PC-3 (cell line): ENCODE measurements at places on chromosomes 16 and 17.

DNA sequence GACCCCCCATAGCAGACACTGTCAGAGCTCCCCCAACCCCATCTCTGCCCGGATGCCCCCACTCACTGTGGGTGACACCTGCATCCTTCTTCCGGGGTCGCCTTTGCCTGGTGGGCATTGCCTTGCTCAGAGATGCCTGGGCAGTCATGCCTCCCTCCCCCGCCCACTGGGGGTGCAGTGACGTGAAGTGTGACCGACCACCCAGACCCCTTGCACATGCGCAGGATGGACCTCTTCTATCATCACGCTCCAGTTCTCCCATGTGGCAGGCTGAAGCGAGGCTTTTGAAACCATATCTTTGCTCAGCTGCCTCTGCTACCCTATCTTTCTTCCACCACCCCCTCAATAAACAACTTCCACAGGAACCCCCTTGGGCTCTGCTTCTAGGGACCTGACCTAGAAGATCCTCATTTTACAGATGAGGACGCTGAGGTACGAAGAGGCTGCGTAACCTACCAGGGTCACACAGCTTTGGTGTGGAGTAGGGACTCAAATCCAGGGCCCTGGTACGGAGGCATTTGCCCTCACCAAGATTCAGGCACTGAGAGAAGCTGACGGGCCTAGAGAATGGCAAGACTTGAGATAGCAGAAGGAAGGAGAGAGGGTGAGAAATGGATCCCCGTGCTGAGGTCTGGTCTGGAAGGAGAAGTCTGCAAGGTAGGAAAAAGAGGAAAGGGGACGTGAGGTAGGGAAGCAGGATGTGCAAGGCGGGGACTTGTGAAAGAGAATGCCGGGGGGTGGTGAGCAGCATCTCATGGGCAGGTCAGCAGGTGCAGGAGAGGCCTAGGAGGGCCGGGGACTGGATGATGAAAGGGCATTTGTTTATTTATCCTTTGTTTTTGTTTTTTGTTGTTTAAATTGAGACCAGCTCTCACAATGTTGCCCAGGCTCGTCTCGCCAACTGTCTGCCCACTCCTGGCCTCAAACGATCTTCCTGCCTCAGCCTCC, 14.4 kb downstream of the NLRC5 start:
- DNase-seq, result no peak

GRCh38 chr16:22250522-22250921, 44.4 kb downstream of the EEF2K start:
- no peak for DNase-seq

DNA sequence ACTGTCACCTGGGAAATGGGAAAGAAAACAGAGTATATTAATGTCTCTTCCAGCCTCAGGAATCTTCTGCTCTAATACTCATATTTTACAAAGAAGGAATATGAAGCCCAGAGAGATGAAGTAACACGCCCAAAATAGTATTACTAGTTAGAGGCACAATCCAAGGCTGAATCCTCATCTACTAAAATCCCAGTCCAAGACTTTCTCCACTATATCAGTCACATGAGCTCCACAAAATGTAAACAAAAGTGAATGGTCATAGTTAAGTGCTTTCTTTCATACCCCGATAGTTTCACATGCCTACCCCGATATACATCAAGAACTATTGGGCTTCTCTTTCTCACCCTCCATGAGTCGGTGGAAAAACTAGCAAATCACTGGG, 965 bp downstream of the INTS2 start:
- no peak for DNase-seq

- no peak for DNase-seq
Measured at GRCh38 chr17:61076621-61077031, 323.0 kb upstream of the TBX2 start.

DNA sequence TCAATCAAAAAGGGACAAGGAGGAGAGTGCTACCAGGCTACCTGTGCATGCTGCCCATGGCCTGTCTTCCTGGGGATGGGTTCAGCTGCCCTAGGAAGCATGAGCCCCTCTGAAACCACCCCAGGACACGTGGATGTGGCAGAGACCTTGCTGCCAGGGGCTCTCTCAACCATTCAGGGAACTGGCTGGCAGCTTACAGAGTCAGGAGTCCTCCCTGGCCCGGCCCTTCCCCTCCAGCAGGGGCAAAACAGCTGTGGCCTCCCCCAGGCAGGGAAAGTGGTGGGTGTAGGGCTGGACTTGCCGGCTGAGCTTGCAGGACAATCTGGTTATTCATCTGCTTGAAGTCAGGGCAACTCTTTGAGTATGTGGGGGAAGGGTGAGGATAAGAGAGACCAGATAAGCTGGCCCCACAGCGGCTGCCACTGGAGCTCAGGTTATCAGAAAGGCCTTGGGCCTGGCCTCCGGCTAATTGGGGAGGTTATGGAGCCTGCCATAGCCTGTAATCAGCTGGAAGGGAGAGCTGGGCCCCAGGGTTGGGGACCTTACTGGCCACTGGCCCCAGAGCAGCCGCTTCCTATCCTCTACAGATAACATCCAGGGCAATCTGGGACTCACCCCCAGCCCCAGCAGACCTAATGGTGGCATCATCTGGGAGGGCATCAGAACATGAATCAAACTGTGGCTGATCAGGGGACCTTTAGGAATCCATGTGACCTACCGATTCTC, 5.6 kb upstream of the TBX2 start:
- no peak for DNase-seq

- DNase-seq, result no peak
Measured at GRCh38 chr16:28839899-28840298, 6.2 kb downstream of the TUFM start.

GRCh38 chr17:6456321-6456720, 12.1 kb downstream of the PIMREG start:
- no peak for DNase-seq

DNA sequence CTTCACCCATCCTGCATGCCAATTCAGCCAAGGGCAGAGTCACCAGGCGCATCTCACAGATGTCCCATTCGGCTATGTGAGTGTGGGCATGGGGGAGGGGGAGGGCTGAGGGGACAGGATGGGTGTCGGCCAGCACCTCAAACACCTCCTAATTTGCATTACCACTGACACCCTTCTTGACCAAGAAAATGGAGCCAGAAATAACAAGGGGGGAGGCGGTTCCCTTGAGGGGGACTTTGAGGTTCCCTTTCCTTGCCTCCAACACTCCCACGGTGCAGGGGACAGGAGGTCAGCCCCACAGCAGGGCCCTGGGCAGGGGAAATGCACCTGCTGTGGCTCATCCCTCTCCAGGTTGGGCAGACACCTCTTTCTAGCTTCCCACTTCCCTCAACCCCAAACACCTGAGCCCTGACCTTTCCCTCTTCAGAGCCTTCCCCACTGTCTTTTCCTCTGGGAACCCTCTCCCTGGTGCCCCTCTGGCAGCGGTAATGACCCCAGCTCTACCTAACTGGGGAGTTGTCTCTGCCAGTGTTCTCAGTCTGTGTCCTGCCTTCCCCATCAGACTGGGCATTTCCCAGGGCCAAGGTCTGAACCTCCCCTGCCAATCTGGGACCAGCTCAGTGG, 18.2 kb upstream of the TBX21 start:
- no peak for DNase-seq

DNA sequence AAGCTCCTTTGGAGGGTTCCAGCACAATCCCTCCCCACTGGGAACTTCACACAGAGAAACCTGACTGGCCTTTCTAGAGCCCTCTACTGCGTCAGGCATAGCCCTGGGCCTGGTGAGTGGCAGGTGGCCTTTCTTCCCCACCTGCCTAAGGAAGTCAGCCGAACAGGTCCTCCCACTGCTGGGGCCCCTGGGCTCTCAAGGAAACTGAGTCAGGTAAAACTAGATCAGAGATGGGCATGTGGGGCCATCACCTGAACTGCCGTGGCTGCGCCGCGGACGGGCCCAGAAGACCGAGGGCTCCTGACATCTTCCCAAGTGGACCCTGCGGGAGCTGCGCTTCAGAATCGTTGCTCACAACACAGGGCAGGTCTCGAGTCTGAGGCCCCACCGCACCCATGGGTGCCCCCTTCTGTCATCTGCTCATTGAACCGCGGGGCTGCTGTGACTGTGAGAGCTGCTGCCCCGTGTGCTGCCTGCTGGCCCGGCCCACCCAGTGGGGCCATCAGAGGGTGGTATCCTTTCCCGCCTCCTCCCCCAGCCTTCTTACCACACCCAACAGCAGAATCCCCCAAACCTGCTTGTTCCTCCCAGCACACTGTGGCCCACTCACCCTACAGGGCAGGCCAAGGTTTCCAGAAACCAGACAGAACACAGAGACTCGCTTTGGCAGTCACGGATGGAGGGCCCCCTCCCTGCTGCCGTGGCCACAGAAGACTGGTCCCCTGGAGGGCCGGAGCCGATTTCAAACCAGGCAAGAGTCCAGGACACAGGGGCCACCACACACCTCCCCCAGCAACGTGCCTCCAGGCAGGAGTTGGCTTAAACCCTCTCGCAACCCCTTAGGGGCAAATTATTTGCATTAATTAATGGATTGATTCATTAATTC, 81.1 kb downstream of the TBC1D16 start:
- DNase-seq, result no peak

- DNase-seq, result peak; percentile 39
Measured at GRCh38 chr17:55053855-55054254, 85.3 kb downstream of the STXBP4 start.

- DNase-seq, result no peak
Measured at GRCh38 chr16:60407606-60408005, 1628.6 kb downstream of the CDH8 start.

DNA sequence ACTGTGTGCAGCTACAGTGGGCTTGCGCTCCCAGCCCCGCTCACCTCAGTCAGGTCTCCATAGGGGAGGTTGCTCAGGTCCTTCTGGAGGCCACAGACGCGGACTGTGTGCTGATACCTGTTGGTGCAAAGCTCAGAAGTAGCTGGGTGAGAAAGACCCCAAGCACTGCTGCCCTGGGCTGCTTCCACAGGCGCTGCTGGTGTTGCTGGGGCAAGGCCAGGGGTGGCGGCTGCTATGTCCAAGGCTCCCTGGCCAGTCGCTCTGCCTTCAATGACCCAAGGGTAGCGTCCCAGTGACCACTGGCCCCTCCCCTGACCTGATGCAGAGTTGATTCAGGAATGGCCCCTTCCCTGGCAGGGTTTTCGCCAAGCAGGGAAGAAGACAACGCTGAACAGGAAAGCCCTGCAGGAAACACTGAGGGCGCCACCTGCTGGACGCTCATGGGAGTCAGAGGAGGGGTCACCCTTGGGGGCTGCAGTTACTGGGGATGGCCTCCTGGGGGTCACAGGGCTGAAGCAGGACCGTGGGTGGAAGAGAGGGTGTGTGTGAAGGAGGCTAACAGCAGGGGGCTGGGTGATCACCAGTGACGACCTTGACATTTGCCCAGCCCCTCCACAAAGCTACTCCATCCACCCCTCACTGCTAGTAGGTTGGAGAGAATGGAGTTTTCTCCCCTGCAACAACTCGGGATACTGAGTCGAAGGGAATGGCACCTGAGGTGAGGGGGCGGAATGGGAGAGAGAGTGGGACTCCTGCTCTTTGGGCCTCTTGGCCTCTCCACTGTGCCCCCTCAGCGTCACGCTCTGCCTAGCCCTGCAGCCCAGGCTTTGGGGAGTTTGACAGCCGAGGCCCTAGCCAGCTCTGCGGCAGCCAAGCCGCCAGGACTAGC, 38.3 kb downstream of the ABCC12 start:
- DNase-seq, result peak; percentile 56

- no peak for DNase-seq
Measured at GRCh38 chr16:64823481-64824075, 298.3 kb downstream of the CDH11 start.

GRCh38 chr17:82668631-82669099, 20.4 kb upstream of the WDR45B start:
- DNase-seq, result peak; percentile 73

GRCh38 chr17:39404542-39405378, 3.3 kb upstream of the FBXL20 start:
- peak; percentile 73 for DNase-seq

GRCh38 chr17:67322042-67322787, 44.2 kb downstream of the PSMD12 start:
- DNase-seq, result no peak

- no peak for DNase-seq
Measured at GRCh38 chr17:32345951-32346600, 3.9 kb upstream of the ZNF207 start.

- no peak for DNase-seq
Measured at GRCh38 chr16:72129976-72130656, 36.5 kb downstream of the DHX38 start.

DNA sequence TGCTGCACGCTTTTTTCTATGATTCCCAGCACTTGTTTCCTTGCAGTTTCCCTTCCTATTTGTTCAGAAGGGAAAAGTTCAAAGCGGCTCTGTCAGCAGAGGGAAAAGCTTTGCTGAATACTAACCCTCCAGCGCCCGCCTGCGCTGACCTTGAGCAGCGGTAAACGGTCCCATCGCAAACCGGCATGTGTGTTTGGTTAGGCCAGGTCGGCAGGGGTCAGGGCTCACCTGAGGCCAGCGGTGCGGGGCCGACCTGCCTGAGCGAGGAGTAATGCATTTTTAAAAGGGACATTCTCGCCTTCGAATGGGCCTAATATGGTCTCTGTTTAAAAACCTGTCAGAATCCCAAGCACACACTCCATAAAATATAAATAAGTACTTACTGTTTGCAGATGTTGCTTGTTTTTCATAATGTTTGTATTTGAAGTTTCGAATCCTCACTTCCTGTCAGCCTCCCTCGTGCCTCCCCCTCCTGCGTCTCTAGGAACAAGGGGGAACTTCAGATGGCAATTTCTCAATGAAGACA, 110.1 kb downstream of the IRX3 start:
- no peak for DNase-seq

- DNase-seq, result peak; percentile 4
Measured at GRCh38 chr17:40072040-40072734, 9.4 kb downstream of the THRA start.

DNA sequence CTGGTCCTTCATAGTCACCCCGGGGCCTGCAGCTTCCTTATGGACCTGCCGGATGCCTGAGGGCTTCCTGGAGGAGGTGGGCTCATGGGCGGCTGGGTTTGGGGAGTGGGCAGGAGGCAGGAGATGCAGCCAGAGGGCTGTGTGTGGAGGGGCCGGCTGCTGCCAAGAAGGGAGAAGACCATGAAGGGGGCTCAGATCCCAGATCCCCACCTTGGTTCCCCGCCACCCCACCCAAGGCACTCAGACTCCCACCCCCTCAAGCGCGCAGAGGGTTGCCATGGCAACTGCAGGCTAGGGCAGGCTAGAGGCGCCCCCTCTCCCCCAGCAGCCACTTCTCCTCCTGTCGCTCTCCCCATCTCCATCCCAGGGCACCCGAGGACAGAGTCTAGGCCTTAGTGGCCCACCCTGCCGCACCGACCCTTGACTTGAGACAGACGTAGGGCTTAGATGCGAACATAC, 104.5 kb downstream of the CRLF3 start:
- no peak for DNase-seq

DNA sequence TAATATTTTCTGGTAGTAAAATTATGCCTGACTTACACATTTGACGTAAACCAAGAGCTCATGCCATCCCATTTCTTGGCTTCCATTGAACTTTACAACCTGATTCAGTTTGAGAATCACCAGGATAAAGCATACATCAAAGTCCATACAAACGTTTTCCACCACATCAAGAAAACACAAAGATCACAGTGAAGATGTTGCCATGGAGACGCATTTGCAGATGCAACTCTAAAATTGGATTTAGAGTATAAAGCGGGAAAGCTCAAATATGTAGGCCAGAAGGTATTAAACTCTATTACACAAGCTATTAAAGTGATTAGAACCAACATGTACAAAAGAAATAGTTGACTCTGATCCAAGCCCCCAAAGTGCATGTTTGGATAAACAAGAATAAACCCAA, 10.4 kb downstream of the C16orf46 start:
- DNase-seq, result no peak
